ENCODE measurements at places on chromosomes 4 and X.

- DNase-seq, result no peak
Observed at GRCh38 chr4:148980782-148981480, 538.7 kb upstream of the NR3C2 start.

DNA sequence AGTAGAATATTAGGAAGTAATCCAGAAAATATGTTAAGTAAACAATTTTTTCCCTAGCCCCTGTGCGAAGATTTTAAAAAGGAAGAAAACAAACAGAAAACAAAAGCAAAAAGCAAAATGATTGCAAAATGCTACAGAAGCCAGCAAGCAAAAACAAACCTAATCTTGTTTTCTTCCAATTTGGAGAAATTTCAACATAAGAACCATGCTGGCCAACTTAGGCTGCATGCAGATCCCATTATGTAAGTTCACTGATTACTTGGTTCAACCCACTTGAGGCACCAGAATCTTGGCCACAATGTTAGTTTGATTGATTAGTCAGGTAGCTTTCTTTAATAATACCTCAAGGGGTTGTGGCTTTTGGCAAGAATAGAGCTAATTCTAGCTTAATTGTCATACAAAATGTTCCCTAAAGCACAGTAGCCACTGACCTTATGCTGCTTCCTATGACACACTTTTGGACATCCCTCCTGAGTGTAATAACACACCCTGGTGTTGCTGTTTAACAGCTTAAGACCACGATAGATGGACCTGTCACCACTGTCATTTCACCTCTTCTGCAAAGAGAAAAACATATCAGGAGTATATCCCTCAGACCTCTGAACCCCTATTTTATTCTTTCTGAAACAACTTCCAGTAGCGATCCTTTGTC is 2342.1 kb downstream of the PCDH7 start:
- no peak for DNase-seq

DNA sequence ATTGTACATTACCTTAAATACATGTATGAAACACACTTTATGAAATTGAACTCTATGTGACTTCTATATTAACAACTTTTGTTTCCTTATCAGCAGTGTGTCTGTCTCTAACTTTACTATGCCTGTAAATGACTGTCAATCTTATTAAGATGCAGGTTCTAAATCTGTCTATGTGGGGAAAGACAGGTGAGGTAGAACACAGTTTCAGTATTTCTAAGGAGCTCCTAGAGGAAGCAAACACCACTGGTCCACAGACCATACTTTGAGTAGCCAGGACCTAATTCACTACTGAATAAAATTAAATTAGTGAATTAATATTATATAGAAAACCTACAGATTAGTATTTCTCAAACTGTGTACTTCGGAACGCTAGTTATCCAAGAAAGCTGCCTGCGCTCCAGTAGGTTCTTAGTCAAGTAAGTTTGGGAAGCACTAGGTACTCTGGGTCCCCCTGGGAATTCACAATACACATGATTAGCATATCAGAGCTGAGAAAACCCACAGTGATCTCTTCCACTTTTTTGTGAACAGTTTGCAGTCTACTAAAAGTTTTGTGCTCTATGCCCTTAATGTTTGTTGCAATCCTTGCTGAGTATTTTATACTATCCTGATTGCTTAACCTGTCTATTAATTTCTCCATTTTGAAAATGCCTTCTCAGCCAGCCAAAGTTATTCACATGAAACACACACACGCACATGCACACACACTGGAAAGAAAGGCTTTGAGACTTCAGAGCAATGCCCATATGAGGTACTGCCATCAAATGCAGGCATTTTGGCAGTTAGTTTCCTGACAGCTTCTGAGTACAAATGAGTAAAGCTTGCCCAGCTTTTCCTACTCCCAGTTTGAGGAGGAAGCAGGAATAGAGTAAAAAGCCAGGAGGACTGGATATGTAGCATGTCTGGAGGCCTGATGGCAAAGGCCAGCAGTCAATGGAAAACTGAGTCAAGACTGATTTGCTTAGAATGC is 133.6 kb upstream of the CPEB2 start:
- DNase-seq, result no peak

- no peak for DNase-seq
Observed at GRCh38 chrX:9957743-9958142, 9.4 kb upstream of the CLDN34 start.

DNA sequence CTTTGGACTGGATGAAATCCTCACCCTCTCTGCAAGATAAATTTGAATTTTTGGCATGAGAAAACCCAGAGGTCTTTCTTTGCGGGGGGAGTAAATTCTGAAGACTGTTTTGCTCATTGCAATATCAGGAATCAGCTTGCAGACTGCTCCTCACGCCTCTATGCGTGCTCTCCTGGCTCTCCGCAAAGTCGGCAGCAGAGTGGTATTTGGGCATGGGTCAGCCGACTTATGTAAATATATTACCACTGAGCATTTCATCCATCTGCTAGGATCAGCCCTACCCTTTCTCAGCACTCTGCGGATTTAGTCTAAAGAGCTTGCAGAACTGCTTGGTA is 288.0 kb downstream of the ASMT start:
- DNase-seq, result no peak

- DNase-seq, result no peak
Observed at GRCh38 chr4:176443646-176444409, 124.1 kb downstream of the SPCS3 start.

GRCh38 chr4:155026715-155027114 is 181.7 kb upstream of the NPY2R start:
- DNase-seq, result no peak

DNA sequence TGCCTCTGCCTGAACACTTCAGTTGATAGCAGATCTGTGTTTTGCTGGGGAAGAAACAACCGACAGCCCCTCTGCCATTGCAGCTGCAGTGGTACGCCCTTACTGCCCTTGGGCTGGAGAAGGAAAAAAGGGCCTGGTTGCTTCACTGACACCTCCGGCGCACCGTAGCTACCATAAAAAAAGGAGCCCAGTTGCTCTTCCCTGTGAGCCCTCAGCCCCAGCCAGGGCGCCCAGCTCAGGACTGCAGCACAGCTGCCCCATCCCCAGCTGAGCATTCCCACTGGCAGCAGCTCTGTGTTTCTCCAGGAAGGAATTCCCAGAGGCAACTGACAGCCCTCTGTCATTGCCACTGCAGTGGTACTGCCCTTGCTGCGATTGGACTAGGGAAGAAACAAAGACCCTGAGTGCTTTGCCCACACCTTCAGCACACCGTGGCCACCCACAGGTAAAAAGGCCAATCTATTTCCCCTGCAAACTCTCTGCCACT is 142.7 kb downstream of the DKK2 start:
- DNase-seq, result no peak

DNA sequence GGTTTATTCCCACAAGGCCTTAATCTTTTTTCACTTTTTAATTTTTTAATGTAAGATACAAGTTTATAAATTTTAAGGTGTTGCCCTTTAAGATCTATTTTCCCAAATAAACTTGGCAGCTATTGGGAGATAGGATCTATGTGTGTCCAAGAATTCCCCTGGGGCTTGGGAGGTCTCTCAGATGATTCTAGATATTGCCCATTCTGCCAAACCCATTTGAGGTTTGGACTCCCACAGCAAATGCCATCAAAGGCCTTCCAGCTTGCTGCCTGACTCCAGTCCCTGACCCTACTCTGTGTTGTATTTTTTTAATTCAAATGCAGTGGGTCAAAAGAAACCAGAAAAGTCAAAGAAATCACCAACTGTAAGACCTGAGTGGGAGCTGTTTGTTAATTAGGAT is 120.0 kb upstream of the CHRDL1 start:
- no peak for DNase-seq

DNA sequence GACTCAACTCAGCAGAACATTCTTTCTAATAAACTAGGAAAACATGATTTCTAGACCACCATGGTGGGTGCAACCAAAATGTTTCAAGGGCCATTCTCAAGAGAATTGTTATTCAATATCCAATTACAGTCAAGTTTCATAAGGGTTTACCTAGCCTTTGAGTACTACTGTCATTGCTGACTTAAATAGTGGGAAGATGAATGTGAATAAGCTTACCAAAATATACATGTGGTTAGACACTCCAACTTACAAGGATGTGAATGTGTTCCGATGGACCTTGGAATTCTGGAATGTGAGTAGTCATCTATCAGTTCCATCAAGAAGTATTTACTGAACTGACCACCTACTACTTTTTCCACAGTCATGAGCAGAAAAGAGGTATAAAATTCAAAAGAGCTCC is 16.9 kb downstream of the SH3RF1 start:
- DNase-seq, result peak; percentile 26

DNA sequence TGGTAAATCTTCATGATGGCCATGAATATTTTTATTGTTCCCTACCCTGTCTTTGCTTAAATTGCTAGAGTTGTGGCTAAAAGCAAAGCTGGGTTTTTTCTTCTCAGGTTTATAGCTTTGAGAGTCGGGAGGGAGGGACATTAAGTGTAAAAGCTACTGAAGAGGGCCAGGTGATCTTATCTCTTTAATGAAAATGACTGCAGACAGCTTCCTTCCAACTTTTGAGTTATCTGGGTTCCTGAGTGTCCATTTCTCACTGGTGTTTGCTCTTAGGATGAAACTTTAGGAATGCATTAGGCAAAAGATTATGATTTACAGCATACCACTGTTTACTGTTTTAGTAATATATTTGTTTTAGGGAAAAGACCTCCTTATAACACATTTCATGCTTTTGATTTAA is 187.7 kb downstream of the SHROOM3 start:
- DNase-seq, result no peak

- DNase-seq, result no peak
Observed at GRCh38 chr4:7320206-7320797, 114.4 kb downstream of the PSAPL1 start.

- no peak for DNase-seq
Observed at GRCh38 chr4:19580095-19580494, 671.6 kb upstream of the SLIT2 start.

DNA sequence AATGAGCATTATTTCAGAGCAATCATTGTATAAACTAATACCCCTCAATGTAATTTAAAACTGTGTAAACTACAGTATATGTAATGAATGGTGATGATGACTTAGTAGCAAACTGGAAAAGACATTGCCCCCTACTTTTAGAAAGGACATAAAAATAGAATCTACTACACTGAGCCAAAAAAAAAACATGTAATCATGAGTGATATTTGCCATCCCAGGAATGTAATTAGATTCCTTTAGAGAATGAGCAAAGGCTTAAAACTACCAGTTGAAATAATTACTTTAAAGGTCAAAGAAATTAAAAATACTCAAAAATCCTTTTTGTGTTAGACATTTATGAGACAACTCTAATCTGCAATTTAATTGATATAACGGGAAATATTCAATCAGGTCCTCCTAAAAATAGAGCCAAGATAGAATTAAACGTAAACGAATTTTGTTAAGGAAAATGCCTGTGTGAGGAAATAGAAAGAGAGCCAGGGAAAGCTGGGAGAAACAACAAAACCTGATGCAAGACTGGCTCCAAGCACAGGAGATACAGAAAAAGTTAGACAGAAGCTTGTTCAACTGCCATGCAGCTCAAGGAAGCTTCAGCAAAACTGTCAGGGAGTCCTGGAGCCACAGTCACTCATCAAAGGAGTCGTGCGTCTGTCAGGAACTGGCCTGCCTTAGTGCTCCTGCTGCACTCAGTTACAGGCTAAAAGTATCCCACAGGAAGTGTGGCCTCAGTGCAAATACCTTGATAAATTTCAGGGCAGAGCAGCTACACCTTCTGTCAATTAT is 655.7 kb upstream of the INTU start:
- no peak for DNase-seq

GRCh38 chrX:45172890-45173289 is 27.8 kb downstream of the DIPK2B start:
- peak; percentile 43 for DNase-seq

DNA sequence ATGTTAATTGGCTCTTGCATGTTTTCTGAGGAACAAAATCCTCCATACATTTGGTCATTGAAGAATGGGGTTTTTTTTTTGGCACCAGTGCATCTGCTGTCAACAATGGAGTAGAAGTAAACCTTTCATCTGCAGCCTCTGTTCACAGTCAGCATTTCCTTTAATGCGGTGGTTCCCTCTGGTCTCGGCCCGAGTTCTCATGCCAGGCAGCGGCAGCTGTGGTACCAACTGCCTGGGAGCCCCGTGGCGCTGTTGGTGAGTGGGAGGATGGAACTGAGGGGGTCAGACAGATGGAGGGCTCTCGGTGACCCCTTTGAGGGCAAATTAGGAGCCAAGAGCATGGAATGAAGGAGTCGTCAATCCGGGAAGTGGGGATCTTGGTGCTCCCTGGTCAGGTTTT is 114.7 kb downstream of the AFF1 start:
- DNase-seq, result no peak

- DNase-seq, result peak; percentile 32
Observed at GRCh38 chr4:2059046-2059725, at the start of gene NAT8L. Gene NAT8L, plus strand, starts transcription at chr4:2059327. Its CDS starts 185 bp downstream, at chr4:2059512.

GRCh38 chrX:45768666-45769236 is 568.1 kb upstream of the DIPK2B start:
- no peak for DNase-seq

- DNase-seq, result no peak
Observed at GRCh38 chr4:184111233-184111832, 106.3 kb downstream of the ENPP6 start.

GRCh38 chrX:13695601-13696115 is 6.7 kb downstream of the RAB9A start:
- no peak for DNase-seq

- DNase-seq, result no peak
Observed at GRCh38 chrX:70132877-70133302, 357 bp upstream of the IGBP1 start.

DNA sequence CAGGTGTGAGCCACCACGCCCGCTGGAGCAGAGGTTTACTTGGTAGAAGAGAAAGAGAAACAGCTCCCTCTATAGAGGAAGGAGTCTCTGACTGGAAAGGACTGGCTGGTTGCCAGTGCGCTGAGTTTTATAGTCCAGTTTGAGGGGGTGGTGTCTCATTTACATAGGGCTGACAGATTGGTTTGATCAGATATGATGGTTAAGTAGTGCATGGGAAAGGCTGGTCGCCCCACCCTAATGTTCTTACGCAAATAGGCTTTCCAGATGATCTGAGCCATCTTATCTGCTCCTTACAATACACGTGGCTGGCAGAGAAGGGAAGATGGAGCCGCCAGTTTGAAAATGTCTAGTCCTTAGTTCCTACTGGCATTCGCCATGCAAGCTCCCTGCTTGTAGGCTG is 439.5 kb downstream of the NAF1 start:
- peak; percentile 0 for DNase-seq

- no peak for DNase-seq
Observed at GRCh38 chr4:102751941-102752340, 8.8 kb downstream of the MANBA start.

DNA sequence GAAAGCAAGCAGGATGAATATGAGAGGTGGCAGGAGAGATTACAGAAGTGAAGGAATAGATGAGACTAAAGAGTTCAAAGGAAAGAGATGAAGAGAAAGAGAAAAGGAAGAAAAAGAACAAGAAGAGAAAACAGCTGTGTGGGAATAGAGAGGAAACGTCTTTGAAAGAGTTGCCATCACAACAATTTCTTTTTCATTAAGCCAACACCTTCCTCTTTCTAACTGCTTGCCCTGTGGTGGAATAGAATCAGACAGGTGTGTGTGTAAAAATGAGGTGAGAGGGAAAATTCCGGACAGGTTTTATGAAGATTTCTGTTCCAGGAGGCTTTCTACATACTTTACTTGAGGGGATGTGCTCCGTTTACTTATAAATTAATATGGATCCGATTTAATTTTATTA is 28.8 kb downstream of the DTHD1 start:
- no peak for DNase-seq

All from SW480 (cell line).